ENCODE measurements at places on chromosomes 3 and 15.

DNA sequence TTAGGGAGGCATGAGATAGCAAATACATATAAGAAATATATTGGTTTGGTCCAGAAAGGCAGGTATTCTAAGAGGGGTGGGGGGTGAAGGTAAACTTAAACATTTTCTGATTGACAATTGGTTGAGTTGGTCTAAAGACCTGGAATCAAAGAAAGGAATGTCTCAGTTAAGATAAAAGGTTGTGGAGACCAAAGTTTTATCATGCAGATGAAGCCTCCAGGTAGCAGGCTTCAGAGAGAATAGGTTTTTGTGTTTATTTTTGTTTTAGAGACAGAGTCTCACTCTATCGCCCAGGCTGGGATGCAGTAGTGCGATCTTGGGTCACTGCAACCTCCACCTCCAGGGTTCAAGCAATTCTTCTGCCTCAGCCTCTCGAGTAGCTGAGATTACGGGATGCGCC is 80.5 kb downstream of the NPAP1 start:
- no peak for DNase-seq

- DNase-seq = peak; percentile 75
Measured at GRCh38 chr3:110413807-110414748, 657.5 kb upstream of the NECTIN3 start.

DNA sequence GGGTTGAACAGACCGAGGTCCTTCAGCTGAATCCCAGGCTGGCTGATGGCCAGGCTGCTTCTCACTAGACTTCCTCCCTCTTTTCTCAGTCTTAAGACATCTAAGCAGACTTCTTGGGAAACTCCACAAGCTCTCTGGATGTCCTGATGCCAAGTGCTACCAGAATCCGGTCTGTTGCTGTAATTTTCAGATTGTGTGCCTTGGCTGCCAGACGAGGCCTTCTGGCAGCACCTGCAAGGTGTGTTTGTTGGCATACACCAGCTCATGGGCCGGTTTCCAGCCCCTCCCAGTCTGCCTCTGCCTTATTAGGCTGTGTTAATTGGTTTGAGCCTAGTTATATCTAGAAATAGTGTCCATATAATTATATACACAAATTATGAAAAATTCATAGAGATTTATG is 120.6 kb downstream of the TNIK start:
- no peak for DNase-seq

- DNase-seq = peak; percentile 55
Measured at GRCh38 chr3:134640872-134641470, 9.9 kb downstream of the KY start.

GRCh38 chr3:70053293-70053692 is 53.8 kb downstream of the SAMMSON start:
- DNase-seq = peak; percentile 41

DNA sequence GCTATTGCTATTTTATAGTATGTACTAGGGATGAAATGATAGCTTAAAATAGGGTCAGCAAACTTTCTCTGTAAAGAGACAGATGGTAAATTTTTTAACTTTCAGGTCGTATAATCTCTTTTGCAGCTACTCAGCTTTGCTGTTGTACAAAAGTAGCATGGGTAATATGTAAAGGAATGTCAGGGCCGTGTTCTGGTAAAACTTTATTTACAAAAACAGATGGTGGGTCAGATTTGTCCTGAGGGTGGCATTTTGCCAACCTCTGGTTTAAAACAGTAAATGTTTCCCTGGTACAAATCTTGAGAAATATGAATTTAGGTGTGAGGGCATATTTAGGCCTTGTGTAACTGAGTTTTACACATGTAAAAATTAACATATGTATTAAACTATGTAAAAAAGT is 18.6 kb downstream of the NMD3 start:
- no peak for DNase-seq
